H54 (cell line): ENCODE measurements at places on chromosomes 2 and 18.

- no peak for DNase-seq
Measured at GRCh38 chr2:187310701-187311100, 137.4 kb downstream of the CALCRL start.

GRCh38 chr2:85397925-85398331 lies 12.2 kb downstream of the CAPG start:
- DNase-seq, result no peak

DNA sequence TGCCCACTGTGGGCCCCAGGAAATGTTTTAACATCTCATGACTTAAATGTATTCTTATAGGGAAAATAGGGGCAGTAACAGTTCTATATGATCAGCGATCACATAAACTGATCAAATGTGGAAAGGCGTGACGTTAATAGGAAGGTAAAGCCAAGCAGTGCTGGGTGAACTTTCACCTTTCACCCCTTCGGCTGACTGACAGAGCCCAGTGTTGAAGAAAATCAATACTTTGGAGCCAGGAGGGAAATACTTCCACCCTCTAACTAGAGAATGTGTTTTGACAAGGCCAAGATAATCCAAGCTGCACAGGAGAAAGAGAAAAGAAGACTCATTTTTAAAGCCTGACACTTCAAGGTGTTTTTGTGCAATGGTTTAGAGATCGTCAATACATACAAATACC lies 116.5 kb upstream of the BOD1L2 start:
- no peak for DNase-seq

- DNase-seq, result no peak
Measured at GRCh38 chr2:120865656-120866055, 130.0 kb downstream of the GLI2 start.

GRCh38 chr2:166234112-166234846 lies 106.5 kb upstream of the SCN1A start:
- DNase-seq, result no peak

GRCh38 chr2:95208106-95208505 lies 785 bp downstream of the ZNF892 start:
- DNase-seq, result no peak

DNA sequence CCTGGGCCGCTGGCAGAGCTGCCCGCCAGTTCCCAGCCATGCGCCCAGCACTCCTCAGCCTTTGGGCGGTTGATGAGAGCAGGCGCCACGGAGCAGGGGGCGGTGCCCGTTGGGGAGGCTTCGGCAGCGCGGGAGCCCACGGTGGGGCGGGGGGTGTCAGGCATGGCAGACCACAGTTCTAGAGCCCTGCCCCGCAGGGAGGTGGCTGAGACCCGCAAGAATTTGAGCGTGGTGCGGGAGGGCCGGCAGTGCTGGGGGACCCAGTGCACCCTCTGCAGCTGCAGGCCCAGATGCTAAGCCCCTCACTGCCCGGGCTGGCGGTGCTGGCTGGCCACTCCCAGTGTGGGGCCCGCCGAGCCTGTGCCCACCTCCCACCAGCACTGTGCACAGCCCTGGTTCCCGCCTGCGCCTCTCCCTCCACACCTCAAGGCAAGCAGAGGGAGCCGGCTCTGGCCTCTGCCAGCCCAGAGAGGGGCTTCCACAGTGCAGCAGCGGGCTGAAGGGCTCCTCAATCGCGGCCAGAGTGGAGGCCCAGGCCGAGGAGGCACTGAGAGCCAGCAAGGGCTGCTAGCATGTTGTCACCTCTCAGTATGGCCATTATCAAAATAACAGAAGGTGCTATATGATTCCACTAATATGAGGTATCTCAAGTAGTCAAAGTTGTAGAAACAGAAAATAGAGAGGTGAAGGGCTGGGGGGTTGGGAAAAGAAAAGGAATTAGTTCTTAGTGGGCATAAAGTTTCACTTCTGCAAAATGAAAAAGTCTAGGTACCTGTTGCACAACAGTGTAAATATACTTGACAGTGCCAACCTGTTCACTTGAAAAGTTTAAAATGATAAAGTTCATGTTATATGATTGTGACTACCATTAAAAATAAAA lies 72.3 kb downstream of the SH3YL1 start:
- DNase-seq, result no peak
